ENCODE measurements at places on chromosomes 3 and 15.

DNA sequence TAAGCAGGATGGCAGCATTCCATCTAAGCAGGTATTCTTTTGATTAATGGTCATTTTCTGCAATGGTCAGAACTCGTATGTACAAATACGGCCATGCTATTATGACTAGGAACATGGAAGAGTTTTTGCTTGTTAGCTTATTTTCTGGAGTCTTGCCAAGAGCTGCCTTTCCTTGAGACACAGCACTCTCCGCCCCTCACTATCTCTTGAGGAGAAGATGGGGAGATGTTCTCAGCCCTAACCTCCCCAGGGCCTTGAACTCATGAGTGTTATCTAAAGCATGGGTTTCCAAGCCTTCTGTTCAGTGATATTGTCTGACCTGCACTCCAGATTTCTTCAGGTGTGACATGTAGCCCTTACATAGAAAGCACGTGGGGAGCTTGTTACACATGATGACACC is 65.9 kb upstream of the ACTC1 start:
- no peak for DNase-seq

- no peak for DNase-seq
Observed at GRCh38 chr3:124007186-124007585, 15.3 kb upstream of the ROPN1 start.

- no peak for DNase-seq
Observed at GRCh38 chr15:90154861-90155626, 46.1 kb upstream of the SEMA4B start.

GRCh38 chr15:80984856-80985255 is 4.8 kb downstream of the MESD start:
- DNase-seq, result no peak

DNA sequence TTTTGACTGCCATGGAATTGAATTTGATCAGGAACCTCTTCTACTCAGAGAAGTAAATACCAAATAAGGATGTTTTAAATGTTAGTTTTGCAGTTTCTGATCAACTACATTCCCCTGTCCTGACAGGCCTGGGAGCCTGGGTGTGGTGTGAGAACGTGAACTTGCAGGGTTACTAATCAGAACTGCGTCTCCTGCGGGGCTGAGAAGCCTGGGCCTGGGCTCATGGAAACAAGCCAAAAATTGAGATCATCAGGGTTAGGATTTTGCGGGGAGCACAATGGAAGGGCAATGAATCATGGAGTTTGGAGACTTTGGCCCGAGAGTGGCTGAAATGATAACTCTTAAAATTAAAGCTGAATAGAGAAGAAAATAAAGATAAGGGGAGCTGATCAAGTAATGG is 47.8 kb upstream of the C3orf70 start:
- no peak for DNase-seq

DNA sequence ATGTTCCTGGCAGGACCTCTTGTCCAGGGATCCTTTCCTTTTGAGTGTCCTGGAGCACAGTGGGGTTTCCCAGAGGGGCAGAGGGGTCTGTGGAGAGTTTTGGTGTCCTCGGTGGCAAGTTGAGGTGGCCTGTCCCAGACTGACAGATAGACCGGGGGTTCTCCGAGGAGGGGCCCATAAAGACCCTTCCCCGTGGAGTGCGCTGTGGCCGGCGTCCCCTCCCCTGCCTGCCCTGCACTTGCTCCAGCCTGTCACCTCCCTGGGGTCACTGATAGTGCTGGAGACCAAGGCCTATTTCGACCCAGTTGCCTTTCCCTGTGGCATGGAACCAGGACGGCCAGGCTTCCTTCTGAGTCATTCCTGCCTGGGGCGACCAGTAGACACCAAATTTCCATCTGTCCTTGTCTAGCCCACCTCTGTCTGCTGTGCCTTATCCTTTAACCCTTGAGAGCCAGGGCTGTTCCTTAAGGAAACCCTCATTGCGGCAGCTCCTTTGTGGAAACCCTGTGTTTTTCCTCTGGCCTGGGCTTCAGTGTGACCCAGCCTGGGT is 2.9 kb downstream of the MUC4 start:
- no peak for DNase-seq

DNA sequence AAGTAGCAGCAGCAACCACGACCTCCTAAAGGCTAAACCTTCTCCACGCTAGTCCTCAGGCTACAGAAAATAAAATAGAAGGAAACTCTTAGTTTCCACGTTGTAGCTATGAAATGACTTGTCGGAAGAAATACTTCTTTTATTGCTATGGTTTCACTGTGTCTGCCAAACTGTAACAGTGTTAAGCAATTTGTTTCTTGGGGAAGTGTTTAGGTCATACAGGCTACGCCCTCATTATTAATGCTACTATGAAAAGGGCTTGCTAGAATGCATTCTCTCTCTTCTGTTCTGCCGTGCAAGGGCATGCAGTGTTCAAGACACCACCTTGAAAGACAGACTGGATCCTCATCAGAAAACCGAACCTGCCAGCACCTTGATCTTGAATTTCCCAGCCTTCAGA is 462.7 kb downstream of the PLOD2 start:
- no peak for DNase-seq

GRCh38 chr3:110756705-110757104 is 314.9 kb upstream of the NECTIN3 start:
- DNase-seq, result no peak

- DNase-seq, result peak; percentile 59
Observed at GRCh38 chr3:186965141-186965879, 35.0 kb downstream of the ST6GAL1 start.

DNA sequence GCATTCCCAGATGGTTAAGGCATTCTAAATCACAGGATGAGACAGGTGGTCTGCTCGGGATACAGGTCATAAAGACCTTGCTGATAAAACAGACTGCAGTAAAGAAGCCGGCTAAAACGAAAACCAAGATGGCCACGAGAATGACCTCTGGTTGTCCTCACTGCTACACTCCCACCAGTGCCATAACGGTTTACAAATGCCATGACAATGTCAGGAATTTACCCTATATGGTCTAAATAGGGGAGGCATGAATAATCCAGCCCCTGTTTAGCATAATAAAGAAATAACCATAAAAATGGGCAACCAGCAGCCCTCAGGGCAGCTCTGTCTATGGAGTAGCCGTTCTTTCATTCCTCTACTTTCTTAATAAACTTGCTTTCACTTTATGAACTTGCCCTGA is 151.1 kb downstream of the ZNF385D start:
- DNase-seq, result no peak

DNA sequence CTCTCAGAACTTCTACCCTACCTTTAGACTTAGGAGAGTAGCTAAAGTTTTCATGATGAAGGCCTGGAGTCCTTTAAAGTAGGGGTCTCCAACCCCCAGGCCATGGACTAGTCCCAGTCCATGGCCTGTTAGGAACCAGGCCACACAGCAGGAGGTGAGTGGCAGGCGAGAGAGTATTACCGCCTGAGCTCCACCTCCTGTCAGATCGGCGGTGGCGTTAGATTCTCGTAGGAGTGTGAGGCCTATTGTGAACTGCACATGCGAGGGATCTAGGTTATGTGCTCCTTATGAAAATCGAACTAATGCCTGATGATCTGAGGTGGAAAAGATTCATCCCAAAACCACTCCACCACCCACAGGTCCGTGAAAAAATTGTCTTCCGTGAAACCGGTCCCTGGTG is 18.3 kb upstream of the CACNA2D3 start:
- no peak for DNase-seq

- DNase-seq, result no peak
Observed at GRCh38 chr3:133479895-133480669, 80.2 kb downstream of the BFSP2 start.

GRCh38 chr15:38631119-38632075 is 66.8 kb upstream of the RASGRP1 start:
- no peak for DNase-seq

DNA sequence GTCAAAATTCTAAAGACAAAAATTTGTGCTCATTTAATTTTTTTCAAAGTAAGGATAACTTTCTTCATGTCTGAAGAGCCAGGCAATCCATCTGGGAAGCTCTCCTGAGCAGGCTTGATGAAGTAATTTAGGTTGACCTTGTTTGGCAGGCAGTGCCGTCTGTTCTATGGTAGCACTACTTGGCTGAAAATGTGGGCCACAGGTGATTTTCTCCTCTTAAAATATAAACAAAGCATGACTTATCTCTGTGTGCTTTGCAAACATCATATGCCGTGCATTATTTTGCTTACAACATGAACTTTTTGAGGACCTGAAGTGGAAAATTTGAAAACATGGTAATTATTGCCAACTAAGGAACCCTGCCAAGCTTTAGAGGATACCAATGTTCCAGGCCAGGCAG is 143.2 kb downstream of the RAP2B start:
- no peak for DNase-seq

DNA sequence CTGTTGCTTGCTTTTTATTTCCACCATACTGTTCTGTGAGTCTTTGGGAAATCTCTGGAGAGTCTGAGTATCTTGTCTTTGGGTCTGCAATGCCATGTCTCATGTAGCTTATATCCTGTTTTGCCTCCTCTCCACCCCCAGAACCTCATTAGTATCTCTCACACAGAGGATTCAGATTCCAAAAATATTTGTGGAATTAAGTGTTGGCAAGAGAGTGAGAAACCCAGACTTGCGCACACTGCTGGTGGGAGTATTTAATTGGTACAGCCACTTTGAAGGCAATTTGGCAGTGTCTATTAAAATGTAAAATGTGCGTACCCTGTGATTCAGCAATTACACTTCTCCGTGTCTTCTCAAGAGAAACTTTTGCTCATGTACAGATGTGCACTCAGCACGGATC is 68.6 kb downstream of the ZNF621 start:
- DNase-seq, result no peak

DNA sequence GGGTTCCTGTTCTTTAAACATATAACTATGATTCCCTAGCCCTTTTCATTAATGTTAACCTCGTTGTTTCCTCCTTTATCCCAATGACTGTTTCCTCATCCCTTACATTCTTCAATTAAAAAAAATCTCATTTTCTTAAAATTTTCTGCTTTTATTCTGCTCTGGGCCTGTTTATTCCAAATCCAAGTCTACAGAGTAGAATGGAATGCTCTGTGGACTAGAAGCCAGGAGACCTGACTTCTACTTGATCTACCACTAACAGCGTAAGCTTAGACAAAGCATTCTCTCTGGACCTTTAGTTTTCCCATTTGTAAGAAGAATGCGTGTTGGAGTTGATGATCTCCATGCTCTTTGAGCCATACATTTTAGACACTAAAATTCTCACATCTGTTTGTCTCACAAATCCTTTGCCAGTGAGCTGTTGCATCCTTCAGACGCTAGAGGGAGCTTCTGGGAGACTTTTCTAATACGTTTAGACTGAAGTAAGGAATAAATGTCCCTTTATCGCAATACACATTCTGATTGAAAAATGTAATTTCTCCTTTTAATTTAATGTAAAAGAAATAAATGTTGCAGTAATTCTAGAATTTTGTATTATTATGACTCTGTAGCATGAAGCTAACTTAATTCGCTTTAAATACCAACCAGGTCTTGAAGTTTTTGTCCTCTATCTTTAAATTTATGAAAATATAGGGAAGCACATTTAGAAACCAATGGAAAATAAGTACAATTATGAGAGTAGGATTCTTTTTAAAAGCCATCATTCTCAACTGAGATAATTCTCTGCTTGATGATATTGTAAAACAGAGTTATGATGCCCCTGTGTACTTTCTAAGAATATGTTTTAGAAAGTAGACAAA is 21.7 kb upstream of the GMNC start:
- DNase-seq, result peak; percentile 52

- DNase-seq, result no peak
Observed at GRCh38 chr3:178500631-178501030, 35.6 kb upstream of the KCNMB2 start.

DNA sequence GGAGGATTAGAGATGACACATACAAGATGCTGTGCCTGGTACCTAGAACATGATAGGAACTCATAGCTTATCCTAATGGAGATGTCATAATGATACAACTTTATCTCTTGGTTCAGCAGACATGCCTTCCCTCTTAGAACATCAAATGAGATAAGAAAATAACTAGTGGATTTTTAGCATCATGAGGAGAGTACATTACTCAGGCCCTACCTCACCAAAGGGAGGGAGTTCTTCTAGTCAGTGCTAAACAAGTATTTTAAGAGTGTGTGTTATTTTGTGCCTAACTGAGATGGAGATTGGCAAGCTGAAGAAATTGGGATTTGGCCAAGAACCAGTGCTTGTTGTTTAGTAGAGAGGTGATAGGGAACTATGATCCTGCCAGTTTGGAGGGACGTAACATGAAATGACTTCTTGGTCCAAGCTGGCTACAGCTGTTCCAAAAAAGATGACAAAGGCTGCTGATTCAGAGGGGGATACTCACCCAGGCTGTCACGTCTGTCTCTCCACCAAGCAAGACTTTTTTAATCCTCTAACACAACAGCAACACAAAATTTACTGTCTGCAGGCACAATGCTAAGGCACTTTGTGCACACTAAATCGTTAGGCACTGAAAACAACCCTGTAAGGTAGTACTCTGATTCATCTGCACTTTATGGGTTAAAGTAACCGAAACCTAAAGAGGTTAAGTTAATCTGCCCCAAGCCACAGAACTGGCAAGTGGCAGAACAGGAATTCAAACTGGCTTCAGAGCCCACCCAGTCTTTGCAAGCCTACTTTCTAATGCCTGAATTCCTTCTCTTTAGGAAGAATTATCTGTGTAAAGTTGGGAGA is 126.5 kb downstream of the CMSS1 start:
- DNase-seq, result no peak

- peak; percentile 24 for DNase-seq
Observed at GRCh38 chr15:32683906-32684584, 33.8 kb upstream of the GREM1 start.

DNA sequence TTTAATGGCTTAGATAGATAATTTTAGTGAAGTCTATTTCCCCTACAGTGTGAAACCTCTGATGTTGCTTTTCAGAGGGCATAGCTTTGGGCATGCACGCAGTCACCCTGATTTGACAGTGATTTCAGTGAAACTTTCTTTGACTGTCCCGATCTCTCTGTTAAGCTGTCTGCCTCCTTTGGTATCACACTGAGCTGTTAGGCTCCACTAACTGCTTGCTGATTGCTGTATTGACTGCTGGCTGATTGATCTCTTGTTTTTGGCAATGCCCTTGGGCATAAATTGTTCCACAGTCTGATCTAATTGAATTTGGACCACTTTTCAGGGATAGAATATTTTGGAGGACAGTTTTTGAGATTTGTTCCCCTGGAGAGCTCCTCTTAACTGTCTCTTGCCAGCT is 68.5 kb upstream of the CCDC54 start:
- no peak for DNase-seq

DNA sequence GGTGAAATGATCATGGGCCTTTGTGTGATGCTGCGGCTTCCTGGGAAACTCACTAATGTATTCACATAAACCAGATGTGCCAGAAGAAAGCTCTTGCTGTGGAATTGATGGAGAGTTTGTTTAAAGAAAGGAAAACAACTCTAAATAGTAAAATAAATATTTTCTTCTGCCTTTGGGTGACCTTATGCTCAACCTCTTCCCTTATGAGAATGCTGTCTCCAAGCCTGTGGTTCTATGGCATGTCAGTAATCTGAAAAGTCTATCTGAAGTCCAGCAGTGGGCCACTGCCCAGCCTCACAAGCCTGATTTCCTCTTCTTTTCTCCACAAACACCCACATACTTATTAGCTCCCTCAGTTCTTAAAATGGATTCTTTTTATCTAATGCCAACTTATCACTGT is 49.9 kb upstream of the PHLDB2 start:
- DNase-seq, result no peak
